D341Med (cell line): ENCODE measurements at places on chromosomes 12 and 14.

GRCh38 chr14:26594148-26594547 is 3.7 kb downstream of the NOVA1 start:
- DNase-seq: no peak

- DNase-seq: no peak
Measured at GRCh38 chr14:37587131-37587803, 7.8 kb downstream of the FOXA1 start.

- DNase-seq: no peak
Measured at GRCh38 chr12:63304887-63305316, 153.9 kb upstream of the AVPR1A start.

DNA sequence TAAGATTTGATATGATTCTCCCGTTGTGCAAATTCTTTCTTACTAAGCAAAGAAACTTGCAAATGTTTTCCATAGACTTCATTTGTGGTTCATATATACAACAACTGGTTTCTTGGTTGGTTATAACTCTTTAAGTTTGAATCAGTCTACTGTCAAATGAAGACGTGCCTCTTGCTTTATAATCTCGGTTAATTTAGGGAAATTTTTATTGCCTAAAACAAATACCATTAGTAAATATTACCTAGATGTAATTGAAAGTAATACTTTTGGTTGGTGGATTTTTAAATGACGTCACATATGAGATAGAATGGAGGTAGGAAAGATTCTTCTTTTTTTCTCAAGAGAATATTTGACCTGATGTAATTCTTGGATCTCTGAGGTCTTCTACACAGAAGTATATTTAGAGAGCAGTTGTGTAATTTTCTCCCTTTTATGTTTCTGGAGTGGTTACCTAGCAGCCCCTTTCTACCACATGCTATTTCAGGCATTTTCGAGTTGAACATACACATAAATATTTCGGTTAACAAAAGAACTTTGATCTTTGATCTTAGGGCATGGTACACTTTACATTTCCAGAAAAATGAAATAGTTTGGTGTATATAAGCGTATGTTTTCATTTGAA is 1.7 kb downstream of the ATF7IP start:
- DNase-seq: no peak

DNA sequence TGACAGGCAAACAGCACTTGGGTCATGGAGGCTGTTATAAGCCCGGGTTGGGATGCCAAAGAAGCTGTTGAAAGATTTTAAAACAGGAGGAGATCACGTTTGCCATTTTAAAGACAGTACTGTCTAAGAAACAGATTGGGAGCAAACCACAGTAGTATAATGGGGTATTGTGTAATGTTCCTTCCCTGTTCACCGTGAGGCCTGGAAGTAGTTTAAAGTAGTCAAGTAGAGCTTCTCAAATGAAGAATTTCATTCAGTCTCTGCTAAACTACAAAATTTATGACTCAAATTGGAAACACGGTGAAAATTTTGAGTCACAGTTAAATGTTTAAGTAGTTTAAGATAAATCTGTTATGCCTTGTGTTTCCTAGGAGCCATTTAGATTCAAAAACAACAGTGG is 35.8 kb downstream of the ATP2A2 start:
- no peak for DNase-seq

DNA sequence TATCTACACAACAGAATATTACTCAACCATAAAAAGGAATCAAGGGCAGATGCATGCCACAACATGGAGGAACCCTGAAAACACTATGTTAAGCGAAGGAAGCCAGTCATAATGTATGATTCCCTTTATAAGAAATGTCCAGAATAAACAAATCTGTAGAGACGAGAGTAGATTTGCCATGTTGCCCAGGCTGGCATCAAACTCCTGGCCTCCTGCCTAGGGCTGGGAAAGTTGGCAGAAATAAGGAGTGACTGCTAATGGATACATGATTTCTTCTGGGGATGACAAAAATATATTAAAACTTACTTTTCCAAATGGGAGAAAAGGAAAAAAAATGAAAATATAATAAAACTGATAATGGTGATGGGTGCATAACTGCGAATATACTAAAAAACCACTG is 10.9 kb downstream of the CLIP1 start:
- DNase-seq: no peak

DNA sequence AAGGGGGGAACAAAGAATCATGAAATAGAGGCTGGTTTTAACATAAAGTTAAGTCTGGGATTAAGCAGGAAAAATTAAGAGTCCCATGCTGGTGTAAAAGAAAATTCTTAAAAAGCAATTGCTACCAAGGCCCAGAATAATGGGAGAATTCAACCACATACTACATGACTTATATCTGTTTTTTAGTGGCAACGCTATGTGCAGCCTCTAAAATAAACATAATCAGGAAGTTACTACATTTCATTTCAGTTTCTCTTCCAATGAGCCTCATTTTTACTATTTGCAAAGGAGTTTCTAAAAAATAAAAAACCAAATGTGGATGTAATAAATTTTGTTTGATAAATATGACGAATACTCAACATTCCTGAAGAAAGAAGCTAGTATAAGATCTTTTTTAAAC is 58.1 kb downstream of the CPNE8 start:
- DNase-seq: no peak

DNA sequence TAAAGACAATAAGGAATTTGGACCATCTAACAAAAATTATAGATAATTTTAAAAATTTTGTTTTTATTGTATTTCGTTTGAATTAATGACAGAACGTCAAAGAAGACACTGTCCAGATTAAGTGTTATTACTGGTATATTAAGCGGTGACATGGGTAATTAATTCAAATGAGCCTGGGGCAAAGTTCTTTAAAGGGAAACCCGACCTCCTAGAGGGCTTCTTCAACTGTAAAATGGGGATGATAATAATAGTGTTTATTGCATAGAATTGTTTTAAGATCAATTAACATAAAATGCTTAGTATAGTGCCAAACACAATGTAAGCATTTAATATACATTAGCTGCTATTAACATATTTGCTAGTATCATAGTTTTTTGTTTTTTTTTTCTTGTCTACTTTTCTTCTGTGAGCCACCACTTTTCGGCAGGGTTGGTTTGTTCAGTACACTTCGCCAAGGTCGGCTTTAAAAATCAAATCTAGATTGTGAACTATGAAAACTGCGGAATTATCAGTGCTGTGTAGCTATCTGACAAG is 514 bp upstream of the LARP4 start:
- peak; percentile 36 for DNase-seq

DNA sequence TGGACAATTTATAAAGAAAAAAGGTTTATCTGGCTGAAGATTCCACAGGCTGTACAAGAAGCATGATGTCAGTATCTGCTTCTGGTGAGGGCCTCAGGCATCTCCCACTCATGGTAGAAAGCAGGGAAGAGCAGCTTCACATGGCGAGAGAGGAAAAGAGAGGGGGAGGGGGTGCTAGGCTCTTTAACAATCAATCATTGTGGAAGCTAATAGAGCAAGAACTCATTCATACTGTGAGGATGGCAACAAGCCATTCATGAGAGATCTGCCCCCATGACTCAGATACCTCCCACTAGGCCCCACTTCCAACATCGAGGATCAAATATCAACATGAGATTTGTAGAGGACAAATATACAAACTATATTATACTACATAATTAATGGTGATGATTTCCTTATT is 361.9 kb upstream of the FAR2 start:
- DNase-seq: no peak

DNA sequence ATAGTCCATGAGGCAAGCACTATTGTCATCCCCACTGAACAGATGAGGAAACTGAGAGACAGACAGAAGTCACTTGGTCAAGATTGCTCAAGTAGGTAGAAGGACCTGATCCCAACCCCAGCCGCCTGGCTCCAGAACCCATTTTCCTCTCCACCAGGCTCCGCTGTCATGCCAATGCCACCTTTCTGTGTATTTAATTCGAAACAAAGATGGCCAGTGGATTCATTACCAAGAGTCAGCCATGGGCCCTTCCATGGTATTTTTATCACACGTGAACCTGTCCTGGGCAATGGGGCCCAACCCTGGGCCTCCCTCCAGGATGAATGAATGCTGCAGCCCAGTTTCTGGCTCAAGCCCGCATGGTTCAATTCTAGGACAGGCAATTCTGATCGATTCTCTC is 673.4 kb downstream of the BCL11B start:
- DNase-seq: no peak

DNA sequence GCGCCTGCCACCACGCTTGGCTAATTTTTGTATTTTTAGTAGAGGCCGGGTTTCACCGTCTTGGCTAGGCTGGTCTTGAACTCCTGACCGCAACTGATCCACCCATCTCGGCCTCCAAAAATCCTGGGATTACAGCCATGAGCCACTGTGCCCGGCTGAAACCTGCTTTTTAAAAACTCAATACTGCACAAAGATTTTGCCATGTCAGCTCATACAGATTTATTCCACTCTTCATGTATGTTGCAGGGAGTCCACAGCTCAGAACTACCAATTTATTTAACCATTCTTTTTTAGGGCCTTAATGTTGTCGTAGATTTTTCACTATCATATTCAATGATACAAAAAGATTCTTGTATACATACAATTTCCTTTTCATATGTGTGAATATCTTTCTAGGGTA is 20.0 kb downstream of the ZCCHC8 start:
- DNase-seq: no peak

- no peak for DNase-seq
Measured at GRCh38 chr12:28742791-28743190, 406.3 kb upstream of the FAR2 start.

- DNase-seq: no peak
Measured at GRCh38 chr14:99436247-99437180, 44.1 kb downstream of the SETD3 start.

GRCh38 chr14:76773188-76773885 is 12.1 kb downstream of the VASH1 start:
- no peak for DNase-seq

GRCh38 chr14:104356738-104357688 is 218.6 kb downstream of the KIF26A start:
- DNase-seq: no peak

GRCh38 chr14:70887207-70887681 is 20.0 kb upstream of the PCNX1 start:
- no peak for DNase-seq

DNA sequence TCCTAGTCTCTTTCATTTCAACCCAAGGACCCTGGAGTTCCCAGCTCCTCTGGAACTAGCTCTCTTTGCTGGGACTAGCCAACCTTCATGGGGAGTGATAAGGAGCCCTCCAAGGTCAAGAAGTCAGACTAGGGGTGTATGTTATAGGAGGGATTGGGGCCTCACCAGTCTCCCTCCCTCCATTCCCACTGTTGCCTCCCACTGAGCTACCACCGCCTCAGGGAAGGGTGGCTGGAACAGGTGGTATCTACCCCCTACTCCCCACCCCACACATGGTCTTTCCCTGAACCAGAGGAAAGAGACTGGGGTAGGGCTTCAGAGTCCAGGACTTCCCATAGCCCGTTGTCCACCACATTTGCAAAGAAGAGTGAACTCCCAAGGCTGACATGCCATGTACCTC is 2.4 kb downstream of the ERBB3 start:
- DNase-seq: no peak

- DNase-seq: no peak
Measured at GRCh38 chr12:114479831-114480230, 73.9 kb upstream of the TBX5 start.

DNA sequence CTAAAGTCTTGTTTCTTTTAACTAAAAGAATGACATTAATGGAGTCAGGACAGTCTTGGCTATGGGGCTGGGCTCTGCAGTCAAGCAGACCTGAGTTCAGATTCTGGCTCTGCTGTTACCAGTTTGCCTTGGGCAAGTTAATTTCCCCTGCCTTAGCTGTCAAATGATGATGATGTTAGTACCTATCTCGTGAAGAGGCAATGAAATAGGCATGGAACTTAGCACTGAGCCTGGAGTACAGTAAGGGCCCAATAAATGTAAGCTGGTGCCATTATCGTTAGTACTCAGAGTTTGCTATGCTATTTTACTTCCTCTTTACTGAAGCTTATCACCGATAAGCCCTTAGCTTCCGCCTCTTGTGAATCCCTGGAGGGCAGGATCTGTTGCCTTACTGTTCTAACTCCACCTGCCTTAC is 8.5 kb downstream of the FBXW8 start:
- peak; percentile 48 for DNase-seq

DNA sequence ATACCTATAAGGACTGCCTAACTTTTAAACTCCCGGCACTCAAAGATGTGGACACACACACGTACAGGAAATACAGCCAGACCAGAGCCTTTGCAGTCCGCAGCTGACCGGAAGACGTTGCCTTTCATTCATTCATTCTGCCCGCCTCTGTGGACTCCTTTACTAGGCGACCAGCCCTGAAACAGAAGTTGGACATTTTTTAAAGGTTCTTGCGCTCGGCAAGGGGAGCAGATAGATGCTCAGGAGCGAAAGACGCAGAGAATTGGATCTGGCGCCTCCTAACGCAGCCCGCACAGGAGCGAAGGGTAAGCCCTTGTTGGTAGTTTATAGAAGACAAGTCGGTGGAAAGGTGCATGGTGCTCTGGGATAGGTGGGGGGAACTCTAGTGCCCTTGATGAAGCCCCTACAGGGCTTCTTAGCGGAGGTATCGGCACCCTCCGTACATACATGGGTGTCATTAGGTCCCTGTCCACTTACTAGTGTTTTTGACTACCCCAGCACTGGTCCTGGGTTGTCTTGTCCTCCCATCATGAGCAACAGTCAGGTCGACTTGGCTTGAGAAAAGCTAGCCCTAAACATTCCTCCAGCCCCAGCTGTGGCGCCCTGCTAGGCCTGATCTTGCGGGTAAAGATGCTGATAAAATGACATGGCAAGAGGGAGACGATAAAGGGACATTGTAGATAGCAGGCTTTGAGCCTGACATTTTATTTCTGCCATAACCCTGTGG is at the start of gene KDM2B:
Gene KDM2B (minus strand): TSS at position 65 of the 727 bp plus-strand sequence. CDS start 112 bp downstream, outside the sequence.
- DNase-seq: no peak

- no peak for DNase-seq
Measured at GRCh38 chr14:68585690-68586089, 207.2 kb downstream of the ZFP36L1 start.

DNA sequence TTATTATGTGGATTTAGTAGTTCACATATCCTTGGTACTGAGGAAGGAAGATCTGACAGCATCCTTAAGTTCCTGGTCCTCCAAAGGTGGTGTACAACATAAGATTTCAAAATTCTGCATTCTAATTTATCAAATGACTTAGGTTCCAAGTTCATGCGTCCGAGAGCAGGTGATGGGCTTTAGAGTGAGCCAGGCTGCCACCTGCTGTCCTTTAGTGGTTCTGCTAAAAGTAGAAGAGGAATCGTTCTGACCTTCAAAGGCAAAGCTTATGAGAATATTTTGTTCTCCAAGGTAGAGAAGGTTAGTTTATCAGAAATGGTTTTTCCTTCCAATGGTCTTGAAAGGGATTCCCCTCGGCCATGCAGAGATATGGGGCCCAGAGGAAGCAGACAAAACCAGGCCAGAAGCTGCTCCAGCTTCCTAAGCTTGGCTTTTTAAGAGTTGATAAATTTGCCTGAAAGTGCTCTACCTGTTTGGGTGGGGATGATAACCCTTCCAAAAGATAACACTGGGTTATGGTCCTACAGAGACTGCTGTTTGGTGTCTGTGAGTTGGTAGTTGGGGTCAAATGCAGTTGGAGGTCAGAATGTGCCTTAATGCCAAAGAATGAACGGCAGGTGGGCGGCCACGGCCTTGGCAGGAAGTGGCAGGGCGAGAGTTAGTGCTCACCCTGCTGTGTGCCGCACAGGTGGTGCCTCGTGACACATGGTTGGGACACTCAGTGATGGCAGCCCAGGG is 29.1 kb upstream of the LRTM2 start:
- DNase-seq: peak; percentile 71

- no peak for DNase-seq
Measured at GRCh38 chr12:84793558-84794367, 118.8 kb downstream of the SLC6A15 start.
